ENCODE measurements at places on chromosomes 13 and 19. TPM values are rescaled to one million over a fixed set of nuclear protein-coding genes. Genes with fewer than 3 reads are reported as not detected.

- DNase-seq: no peak
These were observed 328.9 kb downstream of the DIAPH3 start for GRCh38 chr13:59834801-59835200.

DNA sequence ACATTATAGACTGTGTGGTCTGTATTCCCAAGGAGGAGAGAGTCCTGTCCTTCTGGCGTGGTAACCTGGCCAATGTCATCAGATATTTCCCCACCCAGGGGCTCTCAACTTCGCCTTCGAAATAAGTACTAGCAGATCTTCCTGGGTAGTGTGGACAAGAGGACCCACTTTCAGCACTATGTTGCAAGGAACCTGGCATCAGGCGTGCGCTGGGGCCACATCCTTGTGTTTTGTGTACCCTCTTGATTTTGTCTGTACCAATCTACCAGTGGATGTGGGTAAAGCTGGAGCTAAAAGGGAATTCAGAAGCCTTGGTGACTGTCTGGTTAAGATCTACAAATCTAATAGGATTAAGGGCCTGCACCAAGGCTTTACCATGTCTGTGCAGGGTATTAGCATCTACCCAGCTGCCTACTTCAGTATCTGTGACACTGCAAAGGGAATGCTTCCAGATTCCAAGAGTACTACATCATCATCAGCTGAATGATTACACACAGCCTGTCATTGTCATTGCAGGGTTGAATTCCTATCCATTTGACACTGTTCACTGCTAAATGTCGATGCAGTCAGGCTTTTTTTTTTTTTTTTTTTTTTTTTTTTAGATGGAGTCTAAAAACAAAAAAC is 148.0 kb downstream of the PRR20E start:
- DNase-seq: no peak

- DNase-seq: no peak
These were observed 175.7 kb upstream of the UBL3 start for GRCh38 chr13:30026093-30026492.

GRCh38 chr19:33697766-33698165 is 76.0 kb downstream of the CHST8 start:
- no peak for DNase-seq

DNA sequence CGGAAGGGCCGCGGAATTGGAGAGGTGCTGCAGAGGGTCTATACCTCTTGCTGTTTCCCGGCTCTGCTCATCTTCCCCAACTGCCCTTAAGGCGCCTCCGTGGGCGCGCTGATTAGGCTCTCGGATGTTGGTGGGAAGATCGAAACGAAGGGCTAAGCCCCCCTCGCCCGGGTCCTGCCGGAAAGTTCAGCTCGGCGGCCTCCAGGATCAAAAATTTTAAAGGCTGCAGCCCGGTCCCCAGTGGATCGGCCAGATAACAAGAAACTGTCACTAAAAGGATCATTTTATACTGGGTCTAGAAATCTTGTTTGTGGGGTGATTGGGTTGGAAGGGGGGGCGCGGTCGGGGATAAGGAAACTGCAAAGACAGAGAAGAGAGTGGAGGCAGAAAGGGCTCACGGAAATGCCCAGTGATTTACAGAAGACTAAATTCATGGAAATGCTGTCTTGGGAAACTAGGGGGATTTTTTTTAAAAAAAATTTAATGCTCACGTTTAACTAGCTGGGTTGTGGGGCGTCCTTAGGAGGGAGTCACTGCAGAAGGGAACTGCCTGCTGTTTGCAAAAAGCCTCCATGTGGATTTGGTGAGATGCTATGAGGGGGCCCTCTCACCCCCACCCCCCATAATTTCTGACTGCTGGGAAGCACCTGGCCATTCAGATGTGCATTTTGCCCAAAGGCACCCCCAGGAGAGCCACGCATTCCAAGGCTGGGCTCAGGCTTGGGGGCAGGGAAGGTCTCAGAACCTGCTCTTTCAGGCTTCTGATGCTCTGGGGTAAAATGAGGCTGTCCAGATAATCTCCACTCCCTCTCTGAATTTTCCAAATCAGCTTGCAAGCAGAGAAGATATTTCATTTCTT is 7.7 kb downstream of the CDX2 start:
- DNase-seq: no peak

DNA sequence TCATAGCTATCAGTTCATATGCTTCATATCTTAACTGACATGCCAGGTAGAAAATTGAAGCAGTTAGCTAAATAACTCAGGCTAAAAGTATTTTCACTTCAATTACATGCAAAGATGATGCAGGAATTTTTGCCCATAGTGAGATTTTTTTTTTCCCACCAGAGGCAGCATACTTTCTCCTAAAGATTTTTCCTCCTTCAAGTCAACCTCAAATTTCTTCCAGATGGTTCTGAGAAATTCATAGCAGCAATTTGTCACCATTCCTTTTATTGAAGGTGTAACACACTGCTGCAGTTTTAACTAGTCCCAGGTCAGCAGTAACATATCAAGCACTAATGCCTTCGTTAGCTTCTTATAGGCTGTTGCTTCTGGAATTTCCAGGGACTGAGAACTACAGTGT is 141.9 kb downstream of the SUCLA2 start:
- no peak for DNase-seq

DNA sequence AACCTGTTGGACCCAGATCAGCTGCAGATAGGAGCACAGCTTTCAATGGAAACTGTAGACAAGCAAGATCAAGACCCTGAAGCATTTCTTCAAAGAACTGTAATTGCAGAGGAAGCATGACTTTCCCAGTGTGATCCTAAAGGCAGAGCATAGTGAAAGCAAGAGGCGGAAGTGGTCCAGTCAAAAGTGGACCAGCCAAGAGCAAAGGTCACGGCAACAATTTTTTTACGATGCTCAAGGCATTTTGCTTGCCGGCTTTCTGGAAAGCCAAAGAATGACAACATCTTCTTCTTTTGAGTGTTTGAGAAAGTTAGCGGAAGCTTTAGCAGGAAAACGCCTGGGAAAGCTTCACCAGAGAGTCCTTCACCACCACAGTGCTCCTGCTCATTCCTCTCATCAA is 111.6 kb downstream of the RNF17 start:
- DNase-seq: no peak

DNA sequence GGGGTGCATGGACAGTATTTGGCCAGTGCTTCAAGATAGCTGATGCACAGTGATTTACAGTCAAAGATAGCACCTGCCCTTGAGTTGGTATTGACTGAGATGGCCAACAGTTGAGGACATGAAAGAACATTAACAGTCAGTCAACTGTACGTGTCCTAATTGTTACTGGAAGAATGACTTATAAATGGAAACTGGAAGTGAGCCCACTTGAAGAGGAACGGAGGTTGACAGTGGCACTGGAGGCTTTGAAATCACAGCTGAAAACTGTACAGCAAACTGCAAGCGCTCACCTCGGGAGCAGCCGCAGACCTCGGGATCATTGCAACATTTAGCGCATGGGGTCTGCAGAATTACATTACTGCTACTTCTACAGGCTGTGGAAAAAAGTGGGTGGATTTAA is 77.1 kb downstream of the GGACT start:
- DNase-seq: no peak

GRCh38 chr19:5895409-5895808 is 8.2 kb downstream of the NDUFA11 start:
- DNase-seq: no peak

DNA sequence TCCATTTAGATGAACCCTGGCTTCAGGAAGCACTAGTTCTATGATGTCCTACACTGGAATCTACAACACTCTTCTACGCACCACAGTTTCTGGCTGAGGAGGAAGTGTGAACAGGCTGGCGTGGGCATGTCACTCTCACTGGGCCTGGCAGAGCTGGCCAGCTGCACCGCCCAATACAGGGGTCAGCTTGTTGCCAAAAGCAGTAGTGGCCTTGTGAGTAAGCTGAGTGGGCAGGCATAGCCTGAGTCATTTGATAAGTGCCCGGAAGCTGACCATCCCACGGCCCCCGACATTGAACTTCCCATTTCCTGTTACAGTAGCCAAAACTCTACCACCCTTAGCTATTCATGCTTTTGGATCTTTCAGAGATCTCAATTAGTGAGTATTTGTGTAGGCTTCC is 240.9 kb upstream of the SERP2 start:
- DNase-seq: peak; percentile 71

DNA sequence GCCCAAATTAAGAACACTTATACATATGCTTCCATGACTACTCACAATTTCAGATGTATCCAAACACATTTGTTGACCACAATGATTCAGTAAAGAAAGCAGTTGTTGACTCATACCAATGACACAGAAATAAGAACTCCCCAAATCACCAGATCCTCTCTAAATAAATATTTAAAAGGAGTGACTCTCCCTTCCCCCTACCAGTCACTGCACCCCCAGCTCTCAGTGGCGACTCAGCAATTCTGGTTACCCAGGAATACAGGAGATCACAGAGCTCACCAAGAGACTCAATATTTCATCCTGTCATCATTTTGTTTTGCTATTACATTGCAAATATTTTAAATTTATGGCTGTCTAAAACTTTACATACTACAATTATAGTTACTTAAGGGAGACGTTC is 131.5 kb downstream of the RGCC start:
- DNase-seq: no peak

GRCh38 chr19:39833464-39834286 is at the start of gene DYRK1B:
DYRK1B (minus strand) TSS chr19:39834162; CDS start chr19:39831867, 2,295 bp downstream.
- peak; percentile 98 for DNase-seq

DNA sequence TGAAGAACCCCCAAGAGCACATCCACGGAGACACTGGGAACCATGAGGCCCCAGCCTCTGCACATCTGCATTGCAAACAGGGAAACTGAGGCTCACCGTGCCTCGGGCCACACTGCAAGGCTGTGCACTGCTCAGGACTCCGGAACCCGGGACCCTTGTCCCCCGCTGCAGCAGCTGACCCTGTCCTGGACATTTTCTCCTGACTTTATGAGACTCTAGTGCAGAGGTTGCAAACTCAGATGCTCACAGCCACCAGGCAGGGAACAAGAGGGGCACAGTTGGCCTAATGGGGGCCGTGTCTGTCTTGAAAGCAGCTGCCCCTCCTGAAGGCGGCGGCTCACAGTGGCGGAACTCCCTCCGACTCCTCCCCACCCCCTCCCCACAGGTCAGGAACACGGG is 16.5 kb upstream of the IGLON5 start:
- no peak for DNase-seq

DNA sequence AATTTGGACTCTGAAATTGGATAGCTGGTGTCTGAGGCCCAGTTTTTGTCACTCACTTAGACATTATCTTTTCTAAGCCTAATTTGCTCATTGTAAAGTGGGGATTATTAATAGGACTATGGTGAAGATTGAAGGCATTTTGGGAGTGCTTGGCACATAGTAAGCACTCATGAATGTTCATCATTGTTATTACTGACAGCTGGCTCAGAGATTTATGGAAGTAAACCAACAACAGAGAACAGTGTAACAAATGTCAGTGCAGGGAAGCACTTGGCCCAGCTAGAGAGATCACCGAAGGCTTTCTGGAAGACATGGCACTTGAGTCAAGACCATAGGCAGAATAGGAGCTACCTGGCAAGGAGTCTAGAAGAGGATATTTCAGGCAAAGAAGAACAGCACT is 92.3 kb downstream of the RFC3 start:
- DNase-seq: no peak

DNA sequence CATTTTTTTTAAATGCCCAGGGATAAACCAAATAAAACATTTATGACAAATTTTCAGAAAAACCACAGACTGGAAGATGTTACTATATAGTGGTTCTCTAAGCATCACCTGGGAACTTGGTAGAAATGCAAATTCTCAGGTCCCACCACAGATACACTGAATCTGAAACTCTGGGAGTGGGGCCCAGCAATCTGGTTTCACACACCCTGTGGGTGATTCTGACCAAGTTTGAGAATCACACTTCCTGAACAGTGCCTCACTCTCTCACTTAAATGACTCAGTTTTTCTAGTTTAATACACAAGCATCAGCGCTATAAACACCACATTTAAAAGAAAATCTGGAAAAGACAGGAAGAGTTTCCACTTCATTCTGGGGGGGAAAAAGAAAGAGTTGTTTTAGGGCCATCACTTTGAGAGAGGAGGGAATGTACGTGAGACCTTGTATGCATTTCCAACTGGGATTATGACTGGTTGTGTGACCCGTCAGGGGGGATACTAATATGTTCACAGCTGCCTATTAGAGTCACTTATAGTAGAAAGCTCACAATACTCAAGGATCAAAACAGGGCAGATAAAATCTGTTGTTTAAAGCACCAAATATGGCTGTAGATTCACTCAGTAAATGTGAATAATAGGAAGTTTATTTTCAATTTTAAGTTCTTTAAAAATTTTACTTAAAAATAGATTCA is 567.7 kb downstream of the GPC6 start:
- no peak for DNase-seq

DNA sequence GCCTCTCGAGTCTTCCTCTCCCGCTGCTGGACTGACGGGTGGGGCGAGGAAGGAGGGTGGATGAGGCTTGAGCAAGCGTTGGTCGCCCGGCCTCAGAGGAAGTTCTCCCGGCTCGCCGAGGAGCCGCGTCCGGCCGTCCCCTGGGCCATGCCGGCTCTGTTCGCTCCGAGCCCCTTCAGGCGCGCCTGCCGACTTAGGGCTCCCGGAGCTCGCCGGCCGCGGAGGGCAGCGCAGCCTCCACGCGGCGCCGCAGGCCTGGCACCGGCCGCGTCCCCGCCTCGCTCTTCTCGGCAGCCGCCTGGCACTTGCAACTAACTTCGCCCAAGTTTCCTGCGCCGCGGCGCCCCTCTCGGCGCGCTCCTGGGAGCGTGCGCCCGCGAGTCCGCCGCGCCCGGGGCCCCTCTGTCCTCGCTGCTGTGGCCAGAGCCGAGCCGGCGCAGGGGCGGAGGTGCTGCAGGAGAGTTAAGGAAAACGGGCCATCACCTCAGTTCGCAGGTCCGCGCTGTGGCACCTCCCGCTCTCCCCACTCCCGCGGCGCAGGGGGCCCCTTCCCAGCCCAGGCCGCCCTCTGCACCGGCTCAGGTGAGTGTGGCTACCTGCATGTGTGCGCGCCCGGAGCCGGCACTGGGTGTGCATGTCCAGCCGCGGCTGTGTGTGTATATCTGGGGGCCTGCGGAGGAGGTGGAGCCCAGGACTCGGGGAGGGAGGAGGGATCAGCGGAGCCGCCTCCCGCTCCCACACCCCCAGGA is 641 bp upstream of the SOX21 start:
- DNase-seq: no peak

GRCh38 chr13:64962404-64962803 is 2267.7 kb downstream of the PCDH9 start:
- no peak for DNase-seq

CYP4F11 gene
- 0.32 TPM for total RNA-seq

ZNF71 gene
- 6.8 TPM for total RNA-seq

LGALS14 gene
- not detected for total RNA-seq

FAAP24 gene
- total RNA-seq: 0.67 TPM

ADAMTSL5 gene
- total RNA-seq: 40.8 TPM

GIPC3 gene
- 2.1 TPM for total RNA-seq

Measured in heart right ventricle (tissue), 16 donors.